ENCODE measurements at places on chromosomes 2 and 18.

GRCh38 chr18:44153981-44154380, 526.7 kb upstream of the SETBP1 start:
- no peak for DNase-seq

DNA sequence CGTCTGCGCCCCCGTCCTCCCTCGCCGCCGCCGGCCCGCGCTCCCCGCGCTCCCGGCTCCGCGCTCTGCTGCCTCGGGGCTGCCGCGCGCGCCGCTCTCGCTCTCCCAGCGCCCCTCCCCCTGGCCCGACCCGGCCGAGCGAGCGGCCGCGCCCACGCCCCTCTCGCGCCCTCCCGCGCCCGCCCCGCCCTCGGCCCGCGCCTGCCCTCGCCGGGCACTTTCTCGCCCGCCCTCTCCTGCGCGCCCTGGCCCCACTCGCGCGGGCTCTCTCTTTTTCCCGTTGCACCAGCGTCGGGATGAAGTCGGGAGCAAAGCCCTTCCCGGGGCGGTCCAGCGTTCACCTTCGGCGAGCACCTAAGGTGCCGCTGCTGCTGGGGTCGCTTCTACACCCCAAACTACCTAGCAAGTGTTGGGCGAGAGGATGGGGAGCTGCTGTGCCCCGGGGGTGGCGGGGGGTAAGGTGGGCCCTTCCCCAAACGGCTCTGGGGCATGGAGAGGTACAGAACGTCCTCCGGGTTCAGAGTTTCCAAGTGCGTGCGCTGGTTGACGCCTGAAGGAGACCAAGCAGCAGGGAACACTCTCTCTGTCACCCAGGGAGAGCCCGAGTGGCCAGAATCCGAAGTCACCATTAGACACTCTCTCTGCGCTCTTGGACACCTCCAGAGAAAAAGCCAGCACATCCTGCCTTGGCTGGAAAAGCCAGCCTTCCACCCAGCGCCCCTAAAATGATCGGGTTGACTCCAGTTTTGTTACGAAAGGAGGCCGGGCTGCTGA, at the start of gene COLEC12:
Gene COLEC12, minus strand, starts transcription at position 70 of the 774 bp plus-strand sequence. CDS start 187 bp downstream, outside the sequence.
- peak; percentile 45 for DNase-seq

GRCh38 chr2:127663566-127664064, 11.7 kb downstream of the LIMS2 start:
- no peak for DNase-seq

GRCh38 chr2:39128919-39129391, 8.1 kb upstream of the SOS1 start:
- no peak for DNase-seq

GRCh38 chr2:61775956-61776570, 77.8 kb downstream of the FAM161A start:
- no peak for DNase-seq

GRCh38 chr2:162184359-162184758, 32.3 kb upstream of the GCG start:
- no peak for DNase-seq

Data from umbilical cord (tissue), 2 donors.